Spinal cord (tissue), 10 donors: ENCODE measurements at places on chromosomes 5 and 9. TPM values are rescaled to one million over a fixed set of nuclear protein-coding genes. Genes with fewer than 3 reads are reported as not detected.

Gene SH3GL2
- polyA plus RNA-seq: 72.3 TPM

Gene MSX2
- 5.5 TPM for polyA plus RNA-seq

Gene STKLD1
- 7.5 TPM for polyA plus RNA-seq

Gene SLC45A2
- polyA plus RNA-seq: 0.56 TPM

Gene GGTA1
- 4.8 TPM for polyA plus RNA-seq

Gene GNE
- 25.9 TPM for polyA plus RNA-seq

Gene PKD2L2
- 0.63 TPM for polyA plus RNA-seq

Gene GPR150
- polyA plus RNA-seq: 0.42 TPM

Gene LCN15
- not detected for polyA plus RNA-seq

Gene ARL14EPL
- not detected for polyA plus RNA-seq

Gene FOXD1
- 3.2 TPM for polyA plus RNA-seq

Gene SH3RF2
- polyA plus RNA-seq: 0.25 TPM

Gene C5orf63
- polyA plus RNA-seq: 9.6 TPM

Gene SLC6A7
- polyA plus RNA-seq: 33.1 TPM

Gene FAXDC2
- 19.3 TPM for polyA plus RNA-seq

Gene FBXL7
- polyA plus RNA-seq: 29.8 TPM

Gene MARVELD2
- polyA plus RNA-seq: 2.4 TPM

Gene POLE3
- 54.8 TPM for polyA plus RNA-seq
